Activated CD8-positive, alpha-beta memory T cell treated with anti-CD3 and anti-CD28 coated beads, Interleukin-2, amount 50 U/mL, for 4 hours (primary cell): ENCODE measurements at places on chromosomes 11 and 22.

DNA sequence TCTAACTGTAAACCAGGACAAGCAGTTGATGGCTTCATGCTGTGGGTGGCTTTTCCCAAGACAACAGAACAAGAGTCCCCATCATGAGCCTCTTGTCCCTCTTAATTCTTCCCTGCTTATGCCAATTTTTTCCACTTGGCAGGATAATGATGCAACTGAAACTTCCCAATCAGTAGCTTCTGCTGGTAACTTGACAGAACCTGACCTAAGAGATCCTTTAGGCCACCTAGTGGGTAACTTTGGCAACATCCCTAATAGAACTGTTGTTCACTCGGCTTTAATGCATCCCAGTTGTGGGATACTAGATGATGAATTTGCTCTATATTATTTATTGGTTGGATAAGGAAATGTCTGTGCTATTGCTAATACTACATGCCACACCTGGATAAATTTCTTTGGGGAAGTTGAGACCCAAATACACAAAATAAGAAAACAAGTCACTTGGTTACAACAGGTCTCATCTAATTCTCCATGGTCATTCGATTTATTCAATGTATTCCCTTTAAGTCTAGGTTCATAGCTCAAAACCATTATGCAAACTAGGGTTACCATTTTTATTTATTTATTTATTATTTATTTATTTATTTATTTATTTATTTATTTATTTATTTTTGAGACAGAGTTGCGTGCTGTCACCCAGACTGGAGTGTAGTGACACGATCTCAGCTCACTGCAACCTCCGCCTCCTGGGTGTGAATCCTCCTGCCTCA lies 41.4 kb upstream of the NFAM1 start:
- DNase-seq: no peak

DNA sequence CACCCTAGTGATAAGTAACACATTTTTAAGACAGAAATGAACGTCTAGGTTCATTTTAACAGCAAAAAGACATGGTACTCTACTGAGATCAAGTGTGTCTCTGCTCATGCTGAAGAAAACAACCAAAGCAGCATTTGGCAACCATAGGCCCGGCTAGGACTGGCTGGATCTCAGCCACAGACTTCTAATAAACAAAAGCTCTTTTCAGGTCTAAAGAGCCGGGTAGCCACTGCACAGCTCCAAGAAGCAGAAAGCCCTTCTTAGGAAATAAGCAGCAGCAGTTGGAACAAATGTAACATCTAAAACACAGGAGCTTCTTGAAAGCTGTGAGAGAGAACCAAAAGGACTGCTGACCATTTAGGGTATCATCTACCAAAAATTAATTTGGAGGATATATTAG lies 37.6 kb downstream of the PITPNB start:
- no peak for DNase-seq

DNA sequence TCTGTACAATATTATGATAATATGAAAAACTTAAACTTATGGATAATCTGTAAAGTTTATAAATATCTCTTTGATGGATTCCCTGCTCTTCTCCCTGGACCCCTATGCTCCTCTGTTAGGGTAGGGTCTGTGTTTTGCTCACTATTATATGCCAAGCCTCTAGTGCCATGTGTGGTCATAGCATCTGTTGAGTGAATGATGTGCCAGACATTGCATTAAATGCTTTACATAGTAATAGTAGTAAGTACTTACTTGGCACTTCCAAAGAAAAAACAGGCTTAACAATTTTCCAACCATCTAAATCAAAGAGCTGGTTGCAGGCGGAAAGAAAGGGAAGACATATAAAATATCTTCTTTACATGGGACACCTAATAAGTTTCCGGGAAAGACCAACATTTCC lies 46.8 kb downstream of the LGR4 start:
- DNase-seq: no peak

- DNase-seq: no peak
Measured at GRCh38 chr22:31239771-31240370, 27.8 kb downstream of the LIMK2 start.
